ENCODE measurements at places on chromosomes 13 and 19.
A peak's percentile ranks its signal among the peaks of the same experiment; 100 is the strongest.

- DNase-seq, result no peak
These were observed 323.0 kb downstream of the NDFIP2 start for GRCh38 chr13:79803989-79804388.

DNA sequence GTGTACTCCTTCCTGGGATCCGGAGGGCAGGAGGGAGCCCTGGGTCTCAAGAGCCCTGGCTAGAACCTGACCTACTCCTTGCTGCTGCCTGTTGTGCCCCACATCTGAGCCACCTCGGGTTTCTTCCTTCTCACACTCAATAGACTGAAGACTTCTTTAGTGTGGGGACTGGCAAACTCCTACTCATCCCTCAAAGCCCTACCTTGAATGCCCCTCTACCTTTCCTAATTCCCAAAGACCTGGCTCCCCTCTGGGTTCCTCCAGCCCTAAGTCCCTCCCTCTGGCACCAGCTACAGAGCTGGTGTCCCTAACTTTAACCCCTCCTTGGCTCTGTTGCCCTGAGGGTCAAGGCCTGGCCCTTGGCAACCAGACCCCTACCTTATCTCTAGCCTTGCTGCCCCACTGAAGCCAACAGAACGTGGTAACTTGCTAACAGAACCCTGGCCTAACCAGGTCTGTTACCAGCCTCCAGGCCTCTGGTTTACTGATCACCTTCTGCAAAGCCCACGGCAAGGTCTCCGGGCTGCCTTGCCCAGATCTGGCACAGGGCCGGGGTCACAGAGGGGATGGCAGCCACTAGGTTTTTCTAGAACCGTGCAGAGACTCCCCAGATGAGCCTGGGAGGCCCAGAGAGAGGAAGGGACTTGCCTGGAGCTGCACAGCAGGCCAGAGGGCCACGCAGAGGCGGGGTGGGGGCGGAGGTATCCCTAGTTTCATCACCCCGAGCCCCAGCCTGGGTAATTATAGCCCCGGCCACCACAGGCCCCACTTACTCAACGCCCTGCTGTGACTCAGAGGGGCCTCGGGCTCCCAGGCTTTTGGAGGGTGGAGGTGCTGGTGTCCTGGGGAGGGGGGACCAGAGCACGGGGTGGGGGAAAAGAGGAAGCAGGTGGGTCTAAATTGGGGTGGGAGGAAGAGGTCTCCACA, 15.3 kb downstream of the ZBTB7A start:
- no peak for DNase-seq

GRCh38 chr13:100115693-100116254, 26.9 kb downstream of the PCCA start:
- DNase-seq, result no peak

- DNase-seq, result no peak
These were observed 45.5 kb downstream of the SAE1 start for GRCh38 chr19:47176071-47176626.

- DNase-seq, result no peak
These were observed 37.1 kb downstream of the BTBD2 start for GRCh38 chr19:1978346-1978894.

DNA sequence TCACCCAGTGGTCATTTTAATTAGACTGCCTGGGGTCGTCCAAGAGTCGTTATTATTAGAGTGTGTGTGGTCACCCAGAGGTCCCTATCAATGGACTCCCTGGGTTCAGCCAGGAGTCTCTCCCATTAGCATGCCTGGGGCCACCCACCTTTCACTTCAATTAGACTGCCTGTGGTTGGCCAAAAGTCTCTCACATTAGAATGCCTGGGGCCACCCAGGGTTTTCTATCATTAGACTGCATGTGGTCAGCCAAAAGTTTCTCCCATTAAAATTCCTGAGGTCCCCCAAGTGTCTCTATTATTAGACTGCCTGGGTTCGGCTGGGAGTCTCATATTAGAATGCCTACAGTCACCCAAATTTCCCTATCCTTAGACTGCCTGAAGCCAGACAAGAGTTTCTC, 1472.6 kb downstream of the UQCRFS1 start:
- DNase-seq, result no peak

DNA sequence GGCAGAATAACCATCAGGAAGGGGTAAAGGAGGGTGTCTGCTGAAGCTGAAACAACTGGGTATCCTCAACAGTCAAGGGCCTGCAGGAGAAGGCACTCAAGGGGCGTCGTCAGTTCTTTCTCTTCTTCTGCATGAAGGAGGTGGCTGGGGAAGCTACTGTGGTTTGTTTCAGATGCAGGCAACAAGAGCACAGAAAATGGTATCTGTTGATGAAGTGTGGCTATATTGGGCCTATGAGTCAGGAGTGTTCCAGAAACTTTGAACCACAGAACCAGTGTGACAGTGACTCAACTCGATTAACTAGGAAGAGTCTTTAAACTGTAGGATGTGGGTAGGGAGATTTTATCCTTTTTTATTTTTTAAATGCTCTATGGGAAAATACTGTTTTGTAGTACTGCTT, 686.3 kb downstream of the FGF9 start:
- no peak for DNase-seq

DNA sequence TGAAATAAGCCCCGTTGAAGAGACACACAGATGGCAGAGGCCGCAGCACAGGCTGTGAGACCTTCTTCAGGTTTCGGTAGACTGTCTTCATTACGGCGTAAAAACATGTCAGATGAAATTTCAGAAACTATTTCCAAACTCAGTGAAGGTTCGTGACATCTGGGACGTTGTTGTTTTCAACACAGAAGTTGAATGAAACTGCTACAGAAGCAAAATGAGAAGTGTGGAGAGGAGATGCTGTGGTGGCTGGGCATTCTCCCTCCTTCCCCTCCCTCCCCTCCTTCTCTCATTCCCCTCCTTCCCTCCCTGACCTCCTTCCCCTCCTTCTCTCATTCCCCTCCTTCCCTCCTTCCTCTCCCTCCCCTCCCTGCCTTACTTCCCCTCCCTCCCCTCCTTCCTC, 113.6 kb downstream of the ATP11A start:
- no peak for DNase-seq

DNA sequence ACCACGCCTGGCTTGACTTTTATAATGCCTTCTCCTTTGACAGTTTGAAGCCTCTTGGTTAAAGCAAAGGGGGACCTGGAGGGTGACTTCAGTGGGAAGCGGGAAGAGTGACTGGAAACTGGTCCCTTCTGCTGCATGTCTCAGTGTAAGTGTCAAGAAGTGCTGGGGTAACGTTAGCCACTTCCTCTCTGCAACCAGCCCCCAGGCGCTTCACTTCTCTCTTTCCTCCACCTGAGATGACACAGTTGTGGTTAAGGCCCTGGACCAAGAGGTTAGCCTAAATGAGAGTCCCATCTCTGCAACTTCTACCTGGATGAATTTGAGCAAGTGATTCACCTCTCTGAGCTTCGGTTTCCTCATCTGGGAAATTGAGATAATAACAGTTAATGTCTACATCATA, 16.3 kb downstream of the LEUTX start:
- peak; percentile 31 for DNase-seq

GRCh38 chr13:78689011-78689410, 30.1 kb upstream of the OBI1 start:
- no peak for DNase-seq

All from OCI-LY7 (cell line).